Stimulated activated CD8-positive, alpha-beta memory T cell treated with anti-CD3 and anti-CD28 coated beads, Interleukin-15, amount 100 ng/mL, for 24 hours (primary cell): ENCODE measurements at places on chromosomes 3 and 15.

DNA sequence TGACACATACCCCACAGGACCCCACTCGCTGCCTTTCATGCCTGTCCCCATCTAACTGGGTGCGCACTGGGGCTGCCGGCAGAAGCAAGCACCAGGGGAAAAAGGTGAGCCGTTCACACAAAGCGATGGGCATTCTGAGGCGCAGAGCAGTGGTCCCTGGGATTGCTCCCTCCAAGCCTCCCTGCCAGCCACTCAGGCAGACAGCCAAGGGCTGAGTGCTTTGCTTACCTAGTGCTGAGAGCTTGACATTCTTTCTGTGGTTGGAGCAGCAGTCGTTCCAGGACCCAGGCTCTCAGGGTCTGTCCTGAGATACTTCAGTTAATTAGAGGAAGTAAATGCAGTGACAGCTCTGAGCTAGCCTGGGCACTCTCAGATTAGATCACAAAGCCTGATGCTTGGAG is 5.7 kb downstream of the ESYT3 start:
- no peak for DNase-seq

- DNase-seq = no peak
Measured at GRCh38 chr15:69748576-69749185, 296.1 kb downstream of the RPLP1 start.

DNA sequence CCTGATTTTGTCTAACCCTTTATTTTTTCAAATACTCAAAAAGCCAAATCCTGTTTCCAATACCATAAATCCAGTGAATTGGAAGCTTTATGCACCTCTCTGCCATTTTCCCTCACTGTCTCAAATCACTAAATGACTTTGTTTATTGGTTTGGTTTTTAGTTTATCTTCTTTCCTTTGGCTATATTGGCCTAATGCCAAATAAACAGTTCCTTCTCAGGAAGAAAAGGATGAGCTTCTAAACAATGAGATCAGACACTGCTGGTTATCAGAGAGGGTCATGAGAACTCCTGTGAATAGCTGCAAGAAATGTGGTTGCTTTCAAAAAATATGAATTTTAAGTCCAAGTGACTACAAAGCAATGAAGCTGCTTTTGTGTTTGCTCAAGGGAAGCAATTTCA is 359.9 kb downstream of the MECOM start:
- DNase-seq = no peak

DNA sequence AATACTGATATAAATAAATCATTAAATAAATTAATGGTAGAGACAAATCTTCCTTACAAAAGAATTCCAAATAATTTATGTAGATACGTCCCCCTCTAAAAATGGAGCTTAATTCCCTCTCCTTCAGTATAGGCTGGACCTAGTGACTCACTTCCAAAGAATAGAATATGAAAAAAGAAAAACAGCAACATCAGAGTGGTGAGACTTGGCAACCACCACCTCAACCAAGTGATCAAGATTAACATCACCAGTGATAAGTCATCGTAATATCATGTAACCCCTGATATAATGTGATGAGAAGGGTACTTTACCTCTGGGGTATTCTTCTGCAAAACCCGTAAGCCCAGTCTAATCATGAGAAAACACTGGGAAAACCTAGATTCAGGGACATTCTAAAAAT is 13.4 kb downstream of the GOLGB1 start:
- DNase-seq = no peak

GRCh38 chr3:58074997-58075396 is 66.8 kb downstream of the FLNB start:
- no peak for DNase-seq

GRCh38 chr15:101526442-101526841 is 36.9 kb upstream of the PCSK6 start:
- DNase-seq = no peak

DNA sequence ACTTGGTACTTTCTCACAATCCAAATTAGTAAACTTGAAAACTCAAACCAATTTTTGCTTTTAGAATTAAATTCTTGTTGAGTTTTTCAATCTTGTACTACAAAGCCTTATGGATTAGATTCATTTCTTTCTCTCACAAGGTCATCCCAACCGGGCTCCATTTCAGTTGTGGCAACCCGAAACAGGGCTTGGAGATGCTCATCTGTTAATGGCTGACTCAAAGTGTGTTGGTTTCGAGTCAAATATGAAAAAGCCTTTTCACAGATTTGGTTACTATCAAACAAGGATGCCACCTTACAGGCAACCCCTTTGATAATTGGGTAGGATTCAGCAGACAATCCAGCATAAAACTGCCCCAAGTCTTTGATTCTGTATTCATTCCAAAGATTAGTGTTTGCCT is 1.8 kb downstream of the EPM2AIP1 start:
- DNase-seq = no peak

DNA sequence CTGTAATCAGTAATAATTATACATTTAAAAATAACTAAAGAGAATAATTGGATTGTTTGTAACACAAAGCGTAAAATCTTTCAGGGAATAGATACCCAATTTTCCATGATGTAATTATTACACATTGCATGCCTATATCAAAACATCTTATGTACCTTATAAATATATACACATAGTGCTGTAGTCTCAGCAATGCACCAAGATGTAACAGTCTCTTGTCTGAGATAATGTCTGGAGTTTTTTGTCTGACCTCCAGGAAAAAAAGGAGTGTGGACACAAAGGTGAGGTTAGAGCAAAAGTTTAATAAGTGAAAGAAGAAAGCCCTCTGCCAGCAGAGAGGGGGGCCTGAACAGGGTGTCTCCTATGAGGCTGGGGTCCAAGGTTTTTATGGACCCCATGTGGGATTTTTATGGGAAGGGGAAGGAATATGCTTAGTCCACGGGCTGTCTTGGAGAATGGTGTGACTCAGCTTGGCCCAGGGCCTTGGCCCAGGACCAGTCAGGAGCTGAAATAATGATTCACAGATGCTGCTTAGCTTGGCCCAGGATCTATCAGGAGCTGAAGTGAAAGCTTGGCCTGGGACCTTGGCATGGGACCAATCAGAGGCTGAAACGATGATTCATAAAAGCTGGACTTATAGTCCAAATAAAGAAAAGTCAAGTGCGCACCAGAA is 545.0 kb downstream of the ZPLD1 start:
- no peak for DNase-seq

DNA sequence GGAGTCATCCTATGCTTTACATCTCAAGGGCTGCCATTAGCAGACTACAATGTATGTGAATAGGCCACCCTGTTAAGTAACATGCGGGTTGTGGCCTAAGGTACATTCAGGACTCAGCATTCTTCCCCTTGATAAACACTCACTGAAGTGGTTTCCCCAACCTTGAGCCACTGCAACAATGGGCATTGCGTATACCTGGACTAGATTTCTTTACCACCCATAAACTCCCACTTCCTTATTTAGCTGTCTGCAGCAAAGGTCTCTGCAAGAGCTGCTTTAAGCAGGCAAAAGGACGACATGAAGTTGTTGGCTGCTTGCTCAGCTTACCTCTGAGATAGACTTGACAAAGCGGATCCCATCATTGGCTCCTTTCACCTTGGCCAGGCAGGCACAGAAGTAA is 16.2 kb downstream of the FYCO1 start:
- DNase-seq = no peak
